Stimulated activated CD4-positive, alpha-beta T cell treated with anti-CD3 and anti-CD28 coated beads, TNF-alpha, amount 100 ng/mL, for 48 hours (primary cell): ENCODE measurements at places on chromosomes 4 and X.

GRCh38 chr4:176156656-176157055 lies 38.7 kb downstream of the SPATA4 start:
- DNase-seq: no peak

DNA sequence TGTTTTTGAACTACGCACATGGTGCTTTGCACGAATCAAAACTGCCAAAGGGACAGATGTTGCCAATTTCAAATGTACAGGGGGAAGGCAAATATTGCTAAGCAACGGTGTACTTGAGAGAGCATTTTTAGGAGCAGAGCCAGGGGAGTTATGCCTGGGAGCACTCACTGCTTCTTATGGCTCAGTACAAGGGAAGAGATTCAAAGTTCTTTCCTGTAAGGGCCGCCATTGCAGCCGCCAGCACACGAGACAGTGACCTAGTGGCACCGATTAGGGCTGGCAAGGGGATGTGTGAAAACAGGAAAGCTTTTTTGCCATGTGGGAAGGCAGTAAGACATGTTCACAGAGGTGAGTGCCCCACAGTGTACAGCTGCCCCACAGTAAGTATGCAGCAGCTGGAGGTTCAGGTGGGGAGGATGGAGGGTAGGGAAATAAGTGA lies 133.8 kb downstream of the AFF1 start:
- no peak for DNase-seq

DNA sequence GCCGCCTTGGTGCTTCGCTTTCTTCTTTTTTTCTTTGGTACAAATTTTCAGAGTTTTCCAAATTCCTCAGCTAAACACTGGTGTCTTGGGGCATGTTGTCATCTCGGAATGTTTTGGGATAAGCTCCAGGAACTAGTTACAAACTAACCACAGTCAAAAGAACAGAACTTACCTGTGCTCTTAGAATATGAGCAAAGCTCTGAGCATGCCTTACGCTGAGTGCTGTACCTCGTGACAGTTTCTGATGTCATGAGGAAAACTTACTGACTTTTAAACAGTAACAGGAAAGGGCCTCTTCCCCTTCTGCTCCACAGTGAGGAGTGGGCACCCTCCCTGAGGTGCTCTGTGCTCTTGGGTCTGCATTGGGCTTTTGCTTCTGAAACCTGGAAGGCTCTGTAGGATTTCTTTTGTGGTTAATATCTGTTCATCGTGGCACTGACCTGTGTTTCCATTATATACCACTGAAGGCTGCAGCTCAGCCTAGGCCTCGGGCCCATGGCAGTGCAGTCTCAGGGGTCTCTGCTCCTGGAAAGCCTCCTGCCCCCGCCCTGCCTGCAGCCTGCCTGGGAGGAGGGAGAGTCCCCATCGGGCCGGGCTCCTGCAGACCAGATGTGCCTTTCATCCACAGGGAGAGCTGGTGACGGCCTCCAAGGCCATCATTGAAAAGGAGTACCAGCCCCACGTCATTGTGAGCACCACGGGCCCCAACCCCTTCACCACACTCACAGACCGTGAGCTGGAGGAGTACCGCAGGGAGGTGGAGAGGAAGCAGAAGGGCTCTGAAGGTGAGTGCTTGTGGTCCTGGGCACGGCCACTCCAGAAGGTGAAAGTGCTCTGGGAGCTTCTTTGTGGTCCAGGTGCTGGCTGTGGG lies 48.7 kb downstream of the NOP14 start:
- DNase-seq: no peak

GRCh38 chrX:47579537-47579936 lies 2.7 kb upstream of the TIMP1 start:
- DNase-seq: peak; percentile 23

- no peak for DNase-seq
These were observed 181.8 kb upstream of the GPRIN3 start for GRCh38 chr4:89489338-89489771.

- DNase-seq: no peak
These were observed 63.6 kb downstream of the HADH start for GRCh38 chr4:108053251-108053711.

DNA sequence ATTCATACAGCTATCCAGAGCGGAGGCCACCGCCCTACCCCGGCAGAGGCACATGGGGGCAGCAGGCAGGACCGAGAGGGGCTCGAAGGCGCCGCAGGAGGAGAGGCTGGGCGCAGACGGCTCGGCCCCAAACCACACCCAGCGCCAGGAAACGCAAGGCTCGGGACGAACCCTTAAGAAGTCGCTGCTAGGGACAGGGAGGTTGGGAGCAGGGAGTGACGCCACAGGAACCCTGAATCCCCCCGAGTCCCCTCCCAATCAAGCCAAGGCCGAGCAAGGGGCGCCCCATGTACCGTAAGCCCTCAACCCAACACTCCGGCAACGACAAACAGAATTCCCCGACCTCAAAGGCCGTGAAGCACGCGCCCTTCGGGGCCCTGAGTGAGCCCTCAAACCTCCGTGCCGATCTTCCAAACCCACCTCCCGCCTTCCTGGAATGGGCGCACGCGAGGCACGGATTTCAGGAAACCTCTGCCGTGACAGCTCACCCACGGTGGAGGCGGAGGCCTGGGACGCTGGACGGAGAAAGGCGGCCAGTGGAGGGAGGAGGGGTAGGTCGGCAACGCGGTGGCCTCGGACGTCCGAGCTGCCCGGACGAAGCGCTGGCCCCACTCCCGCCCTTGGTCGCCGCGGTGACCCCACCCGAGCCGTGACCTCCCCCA lies 1.8 kb downstream of the ZFYVE28 start:
- DNase-seq: no peak

DNA sequence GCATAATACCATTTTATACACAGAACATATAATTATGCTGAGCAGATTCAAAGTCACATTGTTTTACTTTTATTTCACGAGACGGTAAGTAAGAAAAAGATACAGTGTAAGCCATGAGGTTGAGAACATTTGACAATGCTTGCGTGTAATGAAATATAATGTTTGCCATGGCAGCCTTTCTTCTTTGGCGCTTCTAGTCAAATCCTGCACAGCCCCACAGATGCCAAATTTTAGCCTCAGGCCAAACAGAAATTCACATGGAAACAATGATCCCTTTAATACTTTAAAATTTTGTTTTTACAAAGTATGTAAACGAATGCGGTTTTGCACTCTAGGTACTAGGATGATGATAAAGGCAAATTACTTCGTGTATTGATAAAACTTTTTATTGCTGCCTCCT lies 502.7 kb upstream of the SMIM31 start:
- DNase-seq: no peak

- DNase-seq: peak; percentile 99
These were observed at the start of gene AKAP17A for GRCh38 chrX:1591102-1591862. TSS of gene AKAP17A (plus strand) at chrX:1591604. CDS start at chrX:1593463, 1,859 bp downstream.

GRCh38 chr4:82223715-82224114 lies 150.1 kb downstream of the HNRNPD start:
- DNase-seq: no peak

GRCh38 chr4:37999000-37999716 lies 39.0 kb downstream of the PTTG2 start:
- no peak for DNase-seq

DNA sequence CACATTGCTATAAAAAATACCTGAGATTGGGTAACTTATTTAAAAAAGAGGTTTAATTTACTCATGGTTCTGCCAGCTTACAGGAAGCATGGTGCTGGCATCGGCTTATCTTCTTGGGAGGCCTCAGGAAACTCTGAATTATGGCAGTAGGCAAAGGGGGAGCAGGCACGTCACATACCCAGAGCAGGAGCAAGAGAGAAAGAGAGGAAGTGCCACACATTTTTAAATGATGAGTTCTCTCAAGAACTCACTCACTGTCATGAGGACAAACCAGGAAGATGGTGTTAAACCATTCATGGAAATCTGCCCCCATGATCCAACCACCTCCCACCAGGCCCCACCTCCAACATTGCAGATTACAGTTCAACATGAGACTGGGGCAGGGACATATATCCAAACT lies 10.0 kb upstream of the AFF1 start:
- DNase-seq: no peak

DNA sequence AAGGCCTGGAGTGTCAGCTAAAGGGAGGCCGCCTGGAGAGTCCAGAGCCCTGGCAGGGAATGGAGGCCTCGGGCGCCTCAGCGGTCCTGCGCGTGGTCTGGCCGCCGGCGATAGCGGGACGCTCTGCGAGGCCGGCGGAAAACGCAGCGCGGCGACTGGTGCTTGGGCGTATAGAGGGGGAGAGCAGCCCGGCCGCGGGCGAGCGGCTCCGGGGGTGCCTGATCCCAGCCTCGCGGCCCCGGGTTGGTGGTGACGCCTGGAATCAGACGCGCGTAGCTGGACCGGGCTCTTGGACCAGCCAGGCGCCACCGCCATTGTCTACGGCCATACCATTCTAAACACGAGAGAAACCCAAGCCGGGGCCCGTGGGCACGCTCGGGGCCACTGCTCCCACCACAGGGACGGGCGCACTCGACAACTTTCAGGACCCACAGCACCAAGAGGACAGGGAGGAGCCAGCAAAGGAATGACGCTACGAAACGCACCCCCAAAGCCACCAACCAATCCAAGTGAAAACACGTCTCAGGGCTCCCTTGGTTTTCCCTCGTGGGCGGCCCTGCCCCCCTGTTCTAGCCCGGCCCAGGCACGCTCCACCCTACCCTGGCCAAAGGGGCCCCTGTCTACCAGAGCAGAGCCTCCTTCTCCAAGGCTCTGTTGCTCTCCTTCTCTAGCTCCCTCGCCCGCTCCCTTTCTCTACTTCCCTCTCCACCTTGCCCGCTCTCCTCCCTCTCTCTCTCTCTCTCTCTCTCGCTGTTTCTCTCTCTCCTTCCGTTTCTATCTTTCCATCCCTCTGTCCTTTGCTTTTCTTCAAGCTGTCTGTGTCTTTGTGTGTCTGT lies 7.8 kb downstream of the FRG2 start:
- no peak for DNase-seq

DNA sequence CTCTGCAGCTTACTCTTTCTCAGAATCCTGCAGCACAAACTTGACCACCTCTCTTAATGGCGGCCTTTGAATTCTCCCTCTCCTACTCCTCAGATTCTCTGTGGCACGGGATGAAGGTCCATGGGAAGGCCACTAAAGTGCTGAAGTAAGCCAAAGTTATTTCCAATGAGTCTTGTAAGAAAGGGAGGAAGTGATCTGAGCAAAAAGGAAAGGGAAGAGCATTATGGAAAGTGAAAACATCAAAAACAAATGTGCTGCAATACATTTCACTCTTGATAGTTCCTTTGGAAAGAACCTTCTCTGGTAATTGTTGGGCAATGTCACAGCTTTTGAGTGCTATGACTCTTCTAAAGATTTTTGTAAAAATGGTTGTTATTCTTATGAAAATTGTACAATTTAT lies 54.3 kb upstream of the CAMK2D start:
- DNase-seq: no peak

DNA sequence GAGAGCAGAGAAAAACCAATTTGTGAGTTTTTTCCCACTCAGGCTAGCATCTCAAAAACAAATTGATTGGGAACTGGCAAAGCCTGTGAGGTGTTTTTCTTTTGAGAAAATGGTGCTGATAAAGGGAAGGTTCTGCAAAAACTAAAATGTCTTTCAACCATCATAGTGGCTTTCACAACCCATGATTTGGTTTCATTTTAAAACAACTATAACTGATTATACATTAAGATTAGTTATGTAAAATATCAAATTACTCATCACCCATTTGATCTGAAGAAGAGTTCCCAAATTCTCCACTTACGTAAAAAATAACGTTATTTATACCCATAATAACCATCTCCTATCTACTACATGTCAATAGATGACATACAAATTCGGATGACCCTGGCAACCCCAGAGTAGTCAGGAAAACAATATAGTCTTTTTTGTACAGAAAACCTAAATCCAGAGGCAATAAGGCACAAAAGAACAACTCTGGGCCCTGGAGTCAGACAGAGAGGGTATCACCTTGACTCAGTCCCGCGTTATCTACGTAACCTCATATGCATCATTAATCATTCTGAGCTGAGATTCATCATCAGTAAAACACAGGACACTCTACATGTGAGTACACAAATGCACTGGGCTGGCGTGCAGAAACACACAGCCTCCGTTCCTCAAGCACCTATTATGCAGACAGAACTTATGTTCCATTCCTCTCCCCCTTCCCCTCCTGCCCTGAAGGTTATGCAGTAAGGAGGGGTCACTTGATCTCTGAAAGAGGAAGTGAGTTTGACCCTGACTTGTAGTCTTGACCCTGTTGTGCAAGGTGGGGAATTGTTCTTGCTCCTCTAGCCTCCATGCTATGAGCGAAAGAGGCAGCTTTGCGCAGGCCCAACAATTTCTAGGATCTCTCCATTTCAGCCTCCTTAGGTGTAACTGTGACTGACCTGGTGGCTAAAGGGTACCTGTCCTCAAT lies 82.2 kb downstream of the SLC9A7 start:
- DNase-seq: no peak

- no peak for DNase-seq
These were observed 206.1 kb upstream of the KLF8 start for GRCh38 chrX:56025872-56026571.
